ENCODE measurements at places on chromosomes 7 and 10.

DNA sequence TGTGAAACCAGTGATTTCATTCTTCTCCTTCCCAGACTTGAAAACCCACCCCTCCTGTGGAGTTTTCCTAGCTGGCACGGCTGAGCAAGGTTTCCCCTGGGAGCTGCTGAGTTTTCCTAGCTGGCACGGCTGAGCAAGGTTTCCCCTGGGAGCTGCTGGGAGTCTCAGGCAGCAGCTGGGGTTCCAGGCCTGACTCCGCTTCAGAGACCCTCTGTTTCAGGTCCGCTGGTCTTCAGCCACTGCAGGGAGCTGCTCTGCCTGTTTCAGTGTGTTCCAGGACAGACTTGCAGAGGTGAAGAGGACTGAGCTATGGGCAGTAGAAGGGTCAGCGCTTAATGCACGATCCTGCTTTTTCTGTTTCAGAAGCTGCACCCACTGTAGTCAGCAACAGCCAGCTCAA, 104.9 kb downstream of the XRCC2 start:
- DNase-seq = no peak

DNA sequence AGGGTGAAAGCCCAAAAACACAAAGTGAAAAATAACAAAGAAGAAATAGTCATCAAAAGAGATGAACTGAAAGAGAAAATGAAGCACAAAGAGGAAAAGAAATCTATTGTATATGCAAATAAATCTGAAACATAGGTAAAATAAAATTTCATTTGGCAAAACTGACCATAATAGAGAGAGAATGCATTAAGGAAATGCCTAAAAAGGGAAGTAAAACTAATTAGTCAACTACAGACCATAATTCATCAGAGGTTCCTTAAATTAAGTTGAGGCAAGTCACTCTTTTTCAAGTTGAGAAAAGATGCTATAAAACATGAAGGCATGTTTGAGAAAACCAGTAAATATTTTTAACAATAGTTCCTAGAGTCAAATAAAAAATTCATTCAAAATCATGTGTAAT, 233.3 kb downstream of the LRRN3 start:
- DNase-seq = no peak

DNA sequence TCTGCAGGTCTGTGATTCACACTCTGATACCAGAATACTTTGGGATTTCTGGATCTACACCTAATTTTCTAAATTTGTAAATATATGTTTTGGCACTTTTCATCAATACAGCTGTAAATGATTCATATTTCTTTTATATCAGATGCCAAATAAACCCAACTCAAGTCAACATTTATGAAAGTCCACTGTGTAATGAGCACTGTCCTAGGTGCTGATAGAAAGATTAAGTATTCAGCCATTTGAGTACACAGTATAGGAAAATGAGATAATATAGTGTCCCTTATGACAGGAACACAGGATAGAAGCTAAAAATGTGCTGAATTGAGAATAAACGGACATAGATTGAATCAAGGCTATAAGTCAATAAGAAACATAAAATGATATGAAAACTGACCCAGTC, 6.4 kb downstream of the ANXA7 start:
- DNase-seq = no peak

- no peak for DNase-seq
These were observed 229.8 kb upstream of the YAE1 start for GRCh38 chr7:39336442-39336841.

GRCh38 chr7:64879086-64879730, 23.9 kb upstream of the ZNF273 start:
- no peak for DNase-seq

GRCh38 chr10:22253580-22253882, 35.7 kb upstream of the EBLN1 start:
- peak; percentile 39 for DNase-seq

- no peak for DNase-seq
These were observed 266.9 kb downstream of the USP6NL start for GRCh38 chr10:11344550-11344949.

DNA sequence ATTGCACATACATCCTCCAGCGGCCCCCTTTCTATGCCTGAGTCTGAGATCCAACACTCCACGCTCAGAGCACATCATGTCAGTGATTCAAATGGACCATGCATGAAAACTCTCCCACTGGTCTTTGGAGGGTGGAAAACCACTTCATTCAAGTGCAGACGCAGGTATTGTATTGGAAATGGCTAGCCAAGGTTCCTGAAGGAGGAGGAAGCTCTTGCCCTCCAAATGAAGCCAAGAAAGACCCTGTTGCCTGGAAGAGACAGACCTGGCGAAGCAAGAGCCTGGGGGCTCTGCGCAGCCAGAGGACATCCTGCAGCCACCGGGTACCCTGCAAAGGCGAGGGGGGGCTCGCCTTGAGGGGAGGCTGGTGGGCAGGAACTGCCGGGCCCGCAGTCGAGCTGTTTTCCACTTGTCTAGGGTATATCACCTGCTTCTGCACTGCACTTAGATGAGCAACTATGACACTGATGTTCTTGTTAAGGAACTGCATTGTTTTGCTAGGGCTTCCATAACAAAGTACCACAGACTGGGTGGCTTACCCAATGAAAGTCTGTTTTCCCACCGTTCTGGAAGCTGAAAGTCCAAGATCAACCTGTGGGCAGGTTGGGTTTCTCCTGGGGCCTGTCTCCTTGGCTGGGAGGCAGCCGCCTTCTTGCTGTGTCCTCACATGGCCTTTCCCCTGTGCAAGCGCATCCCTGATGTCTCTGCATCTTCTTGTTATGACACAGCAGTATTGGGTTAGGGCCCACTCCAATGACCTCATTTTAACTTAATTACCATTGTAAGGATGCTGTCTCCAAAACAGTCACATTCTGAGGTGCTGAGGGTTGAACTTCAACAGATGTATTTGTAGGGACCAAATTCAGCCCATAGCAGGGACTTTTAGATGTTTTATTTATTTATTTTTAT, 233.4 kb downstream of the ARHGAP12 start:
- no peak for DNase-seq

- no peak for DNase-seq
These were observed 101.6 kb downstream of the CUL2 start for GRCh38 chr10:34988397-34989067.

GRCh38 chr7:33109758-33110238, 594 bp upstream of the RP9 start:
- no peak for DNase-seq

GRCh38 chr10:84659497-84660439, 331.4 kb downstream of the CCSER2 start:
- DNase-seq = no peak

DNA sequence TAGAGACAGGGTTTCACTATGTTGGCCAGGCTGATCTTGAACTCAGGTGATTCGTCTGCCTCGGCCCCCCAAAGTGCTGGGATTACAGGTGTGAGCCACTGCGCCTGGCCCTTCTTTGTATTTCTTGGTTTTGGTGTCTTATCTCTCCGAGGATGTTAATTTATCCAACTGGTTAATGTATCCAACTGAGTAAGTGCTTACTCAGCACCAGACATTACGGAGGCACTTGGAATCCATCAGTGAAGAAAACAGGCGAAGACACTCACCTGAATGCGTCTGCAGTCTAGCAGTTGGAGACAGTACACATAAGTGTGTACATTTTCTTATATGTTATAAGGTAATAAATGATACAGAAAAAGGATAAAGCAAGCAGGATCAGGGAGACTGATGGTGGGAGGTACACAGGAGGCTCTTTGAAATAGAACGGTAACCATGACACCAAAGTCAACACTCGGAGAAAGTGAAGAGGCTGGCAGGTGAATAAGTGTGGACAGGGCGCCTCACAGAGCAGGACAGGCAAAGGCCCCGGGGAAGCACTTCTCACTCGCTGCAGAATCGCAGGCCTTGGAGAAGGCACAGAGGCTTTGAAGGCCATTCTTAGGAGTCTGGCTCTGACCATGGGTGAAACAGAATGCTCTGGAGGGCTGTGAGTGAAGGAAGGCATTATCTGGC, 73.1 kb downstream of the LANCL2 start:
- no peak for DNase-seq

- no peak for DNase-seq
These were observed 56.9 kb downstream of the MYL10 start for GRCh38 chr7:101572156-101572555.

DNA sequence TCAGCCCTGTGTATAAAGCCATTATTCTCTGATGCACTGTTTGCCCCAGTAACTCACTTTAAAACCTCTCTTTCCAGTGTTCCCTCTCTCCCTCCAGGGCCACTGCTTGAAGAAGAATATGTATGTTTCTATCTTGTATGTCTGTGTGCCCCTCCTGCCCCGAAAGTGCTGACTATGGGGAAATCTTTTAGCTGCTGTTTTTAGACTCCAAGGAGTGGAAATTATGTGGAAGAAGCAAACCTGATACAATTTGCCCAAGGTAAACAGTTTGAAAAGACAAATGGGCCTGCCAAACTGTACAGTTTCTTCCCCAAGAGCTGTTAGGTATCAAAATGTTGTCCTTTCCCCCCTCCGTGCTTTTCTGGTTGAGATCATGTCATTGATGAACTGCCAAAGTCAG, 3.4 kb downstream of the ADRA2A start:
- no peak for DNase-seq

- DNase-seq = no peak
These were observed 117.9 kb upstream of the PRR15 start for GRCh38 chr7:29445736-29446135.

GRCh38 chr7:148708026-148708885, 9.6 kb downstream of the CUL1 start:
- DNase-seq = no peak

GRCh38 chr7:95691464-95691863, 80.9 kb upstream of the DYNC1I1 start:
- DNase-seq = no peak

- no peak for DNase-seq
These were observed 337.8 kb downstream of the PARD3 start for GRCh38 chr10:34477249-34477648.

DNA sequence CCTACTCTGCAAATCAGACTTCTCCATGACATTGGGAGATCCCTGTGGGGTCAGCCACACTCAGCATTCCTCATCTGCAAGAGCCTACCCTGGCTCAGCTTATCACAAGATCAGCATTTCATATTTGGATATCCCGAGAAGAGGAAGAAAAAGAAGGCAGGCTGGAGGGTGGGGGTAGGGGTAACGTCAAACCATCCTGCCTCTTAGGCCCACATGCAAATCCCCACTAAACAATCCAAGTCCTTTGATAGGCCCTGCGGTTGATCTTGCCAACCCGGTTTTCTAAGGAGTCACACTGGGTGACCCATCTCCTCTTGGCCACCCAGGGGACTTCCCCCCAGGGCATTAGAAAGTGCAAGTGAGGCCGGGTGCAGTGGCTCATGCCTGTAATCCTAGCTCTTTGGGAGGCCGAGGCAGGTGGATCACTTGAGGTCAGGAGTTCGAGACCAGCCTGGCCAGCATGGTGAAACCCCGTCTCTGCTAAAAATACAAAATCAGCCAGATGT, 128.0 kb upstream of the CALN1 start:
- DNase-seq = no peak

- DNase-seq = no peak
These were observed 98.3 kb downstream of the HBP1 start for GRCh38 chr7:107267138-107267537.

DNA sequence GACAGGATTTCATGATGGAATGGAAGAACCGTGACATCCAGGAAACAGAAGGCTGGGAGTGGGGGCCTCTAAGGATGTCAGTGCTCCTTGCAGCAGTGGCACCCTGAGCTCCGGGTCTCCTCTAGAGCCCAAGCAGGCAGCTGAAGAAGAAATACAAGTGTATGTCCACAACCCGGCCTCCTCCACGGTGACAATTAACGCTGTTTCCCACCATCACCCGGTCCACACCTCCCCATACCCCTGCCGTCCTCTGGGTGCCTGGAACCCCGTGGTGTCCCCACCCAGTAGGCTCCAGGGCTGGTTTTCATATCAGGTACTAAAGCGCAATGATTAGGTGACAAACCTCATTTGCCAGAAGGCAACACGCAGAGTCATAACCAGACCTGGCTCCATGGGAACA, 30.3 kb downstream of the GRID1 start:
- DNase-seq = peak; percentile 11
